ENCODE measurements at places on chromosomes 2 and 18. TPM values are rescaled to one million over a fixed set of nuclear protein-coding genes. Genes with fewer than 3 reads are reported as not detected.
A peak's percentile ranks its signal among the peaks of the same experiment; 100 is the strongest.

Gene FMNL2
- total RNA-seq, result 24.7 TPM

GRCh38 chr2:22355816-22356433 lies 1029.1 kb upstream of the KLHL29 start:
- peak; percentile 15 for DNase-seq

Gene NEB
- total RNA-seq, result 0.90 TPM

DNA sequence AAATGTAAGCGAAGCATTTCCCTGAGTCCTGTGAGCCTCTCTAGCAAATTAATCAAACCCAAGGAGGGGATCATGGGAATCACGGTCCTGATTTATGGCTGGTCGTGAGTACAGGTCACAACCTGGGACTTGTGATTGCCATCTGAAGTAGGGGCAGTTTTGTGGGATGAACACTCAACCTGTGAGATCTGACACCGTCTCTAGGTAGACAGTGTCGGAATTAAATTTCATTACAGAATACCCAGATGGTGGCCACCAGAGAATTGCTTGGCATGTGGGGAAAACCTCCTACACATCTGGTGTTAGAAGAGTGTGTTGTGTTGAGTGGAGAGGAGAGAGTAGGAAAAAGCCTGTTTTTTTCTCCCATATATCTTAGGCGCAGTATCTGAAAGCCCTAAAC lies 12.5 kb downstream of the CAPN14 start:
- no peak for DNase-seq

DNA sequence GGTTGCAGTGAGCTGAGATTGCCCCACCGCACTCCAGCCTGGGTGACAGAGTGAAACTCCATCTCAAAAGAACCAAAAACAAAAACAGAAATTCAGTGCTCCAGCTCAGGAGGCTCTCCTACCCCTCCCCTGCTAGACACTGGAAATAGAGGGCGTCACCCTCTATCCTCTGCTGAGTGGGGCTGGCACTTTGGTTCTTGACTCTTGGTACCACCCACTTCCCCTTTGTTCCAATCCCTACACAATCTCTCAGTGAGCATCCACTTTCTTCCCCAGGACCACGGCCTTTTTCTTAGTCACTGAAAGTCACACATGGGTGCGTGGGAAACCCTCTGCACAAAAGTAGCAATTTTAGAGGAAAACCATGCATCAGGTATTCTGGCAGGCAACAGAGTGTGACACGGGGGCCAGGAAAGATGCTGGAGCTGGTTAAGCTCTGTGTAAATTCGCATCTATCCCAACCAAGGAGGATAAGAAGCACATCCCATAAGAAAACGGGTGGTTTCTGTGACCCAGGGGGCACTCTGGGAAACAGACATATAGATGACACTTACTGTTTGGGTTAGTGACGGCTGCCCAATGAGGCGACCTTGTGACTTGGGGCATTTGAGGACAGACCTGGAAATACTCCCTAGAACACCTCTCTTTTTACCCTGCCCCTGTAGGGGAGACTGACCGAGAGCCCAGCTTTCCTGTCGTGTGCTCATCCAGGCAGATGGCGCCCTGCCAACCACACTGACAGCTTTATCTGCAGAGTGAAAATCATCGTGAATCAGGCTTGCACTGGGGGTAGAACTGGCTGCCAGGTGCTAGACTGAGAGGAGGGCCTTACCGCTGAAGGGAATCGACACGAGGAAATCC lies 7.7 kb downstream of the HJURP start:
- DNase-seq, result no peak

GRCh38 chr2:240593026-240593702 lies 6.6 kb downstream of the CAPN10 start:
- DNase-seq, result no peak

DNA sequence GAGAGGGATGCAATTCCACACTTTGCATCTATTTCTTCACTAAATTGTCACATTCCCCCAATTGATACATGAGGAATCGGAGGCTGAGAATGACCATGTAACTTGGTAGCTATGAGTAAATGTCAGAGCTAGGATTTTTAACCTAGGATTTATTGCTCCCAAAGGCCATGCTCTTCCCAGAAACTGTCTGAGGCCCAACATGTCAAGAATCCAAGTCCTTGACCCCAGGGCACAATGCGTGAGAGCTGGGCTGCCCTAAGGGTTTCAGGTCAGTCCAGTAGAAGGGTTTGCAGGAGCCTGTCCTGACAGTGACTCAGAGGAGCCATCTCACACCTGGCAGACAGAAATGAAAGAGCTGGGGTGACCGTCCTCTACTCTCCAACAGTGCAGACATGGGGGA lies 30.3 kb downstream of the LRRC30 start:
- DNase-seq, result no peak

GRCh38 chr2:181005326-181005655 lies 24.9 kb downstream of the UBE2E3 start:
- no peak for DNase-seq

Gene HOXD12
- total RNA-seq, result not detected

GRCh38 chr2:98387478-98387877 lies 41.2 kb downstream of the CNGA3 start:
- no peak for DNase-seq

DNA sequence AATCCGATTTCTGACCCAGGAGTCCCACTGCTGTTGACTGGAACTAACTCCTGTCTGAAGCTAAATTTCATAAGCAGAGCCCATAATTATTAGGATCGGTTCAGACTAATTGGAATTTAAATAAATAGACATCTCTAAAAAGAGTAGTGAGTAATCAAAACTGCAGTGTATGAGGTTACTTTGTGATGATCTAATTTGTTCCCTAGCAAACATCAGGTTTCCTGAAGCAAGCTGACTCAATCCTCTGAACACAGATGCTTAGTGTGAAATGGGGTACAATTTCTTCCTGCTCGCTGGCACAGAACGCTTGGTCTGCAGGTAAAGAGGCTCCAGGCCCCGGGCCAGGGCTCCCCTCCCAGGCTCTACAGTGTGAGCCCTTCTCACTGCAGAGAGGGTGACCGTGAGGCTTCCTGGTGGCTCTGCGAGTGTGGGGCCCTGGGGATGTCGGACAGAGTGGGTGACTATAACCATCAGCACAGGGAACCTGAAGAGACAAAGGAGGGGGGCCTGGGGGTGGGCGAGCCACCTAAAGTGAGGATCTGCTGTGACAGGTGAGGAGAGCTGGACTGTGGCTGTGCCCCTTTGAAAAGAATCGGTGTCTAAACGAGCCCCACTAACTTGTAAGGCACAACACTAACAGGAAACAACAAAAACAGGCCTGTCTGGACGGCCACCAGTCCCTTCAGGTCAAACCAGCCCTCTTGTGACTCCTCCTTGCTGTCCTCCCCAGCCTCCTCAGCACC lies 20.2 kb downstream of the CHST10 start:
- peak; percentile 77 for DNase-seq

DNA sequence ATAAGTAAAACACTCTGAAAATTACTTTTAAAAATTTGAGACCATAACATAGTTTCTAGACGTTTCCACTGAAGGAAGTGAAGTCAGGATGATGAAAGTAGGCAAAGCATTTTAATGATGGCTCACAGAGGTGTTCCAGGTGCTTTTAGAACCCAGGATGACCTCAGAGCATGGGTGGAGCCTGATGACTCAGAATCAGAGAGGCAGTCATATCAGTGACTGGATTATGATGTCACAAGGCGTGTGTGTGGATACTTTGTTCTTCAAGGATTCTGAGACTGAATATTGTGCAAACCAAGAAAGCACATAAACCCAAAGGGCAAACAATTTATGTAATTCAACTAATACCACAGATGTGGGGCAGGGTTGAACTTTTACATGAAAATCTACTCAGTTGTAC lies 208.0 kb upstream of the FBXO11 start:
- DNase-seq, result peak; percentile 98

DNA sequence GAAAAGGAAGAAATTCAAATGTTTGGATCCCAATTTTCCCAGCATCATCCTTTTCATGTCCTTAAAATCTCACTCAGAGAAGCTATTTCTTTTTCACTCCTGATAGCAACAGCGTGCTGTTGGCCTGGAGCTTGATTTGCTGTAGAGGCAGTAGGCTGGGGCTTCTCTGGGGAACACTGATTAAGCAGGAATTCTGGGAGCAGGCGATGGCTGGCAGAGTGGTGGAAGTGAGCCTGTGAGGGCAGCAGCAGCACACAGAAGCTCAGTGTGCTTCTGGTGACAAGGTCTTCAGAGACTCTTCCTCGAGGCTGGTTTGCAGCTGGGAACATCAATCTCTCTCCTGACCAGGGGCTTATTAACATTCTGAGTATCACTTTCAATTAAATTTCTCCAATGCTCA lies 284.6 kb downstream of the DPP10 start:
- DNase-seq, result no peak

Gene MBP
- total RNA-seq, result 21.3 TPM

Gene UGT1A10
- total RNA-seq, result not detected

Gene CFAP65
- not detected for total RNA-seq

- DNase-seq, result no peak
Observed at GRCh38 chr2:199842631-199843395, 8.2 kb downstream of the FTCDNL1 start.

- peak; percentile 55 for DNase-seq
Observed at GRCh38 chr18:59056706-59057492, 82.8 kb upstream of the SEC11C start.

- peak; percentile 48 for DNase-seq
Observed at GRCh38 chr2:199627417-199627816, 169.7 kb upstream of the SATB2 start.
